ENCODE measurements at places on chromosomes 6 and 20.

- DNase-seq = no peak
Measured at GRCh38 chr20:41182296-41183212, 45.2 kb downstream of the PLCG1 start.

- DNase-seq = no peak
Measured at GRCh38 chr20:15256676-15257568, 919.5 kb upstream of the FLRT3 start.

GRCh38 chr20:17878069-17878911 lies 90.3 kb downstream of the SNX5 start:
- no peak for DNase-seq

GRCh38 chr20:33262658-33263065 lies 20.4 kb upstream of the BPIFB1 start:
- DNase-seq = peak; percentile 47

- no peak for DNase-seq
Measured at GRCh38 chr6:49955847-49956246, 8.1 kb downstream of the DEFB114 start.

GRCh38 chr6:158815379-158815724 lies 3.8 kb downstream of the EZR start:
- no peak for DNase-seq

GRCh38 chr6:64895945-64896344 lies 811.1 kb downstream of the EYS start:
- DNase-seq = no peak

DNA sequence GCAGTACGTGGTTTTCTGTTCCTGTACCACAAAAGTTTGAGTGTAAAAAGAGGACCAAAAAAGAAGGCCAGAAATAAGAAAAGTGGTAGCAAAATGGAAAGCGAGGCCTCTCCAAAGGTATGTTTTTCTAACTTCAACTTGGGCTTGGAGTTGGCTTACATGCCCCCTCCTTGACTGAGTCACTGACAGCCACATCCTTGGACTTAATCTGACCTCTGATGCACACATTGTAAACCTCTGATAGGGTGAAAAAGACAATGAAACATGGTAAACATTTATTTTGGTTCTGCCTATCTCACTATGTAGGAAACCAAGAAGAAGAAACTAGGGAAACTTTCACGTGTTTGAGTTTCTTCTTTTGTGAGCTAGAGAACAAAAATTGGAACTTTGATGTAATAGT lies 503.2 kb upstream of the ID4 start:
- DNase-seq = no peak

GRCh38 chr20:59580991-59581401 lies 23.3 kb upstream of the PHACTR3 start:
- DNase-seq = no peak

DNA sequence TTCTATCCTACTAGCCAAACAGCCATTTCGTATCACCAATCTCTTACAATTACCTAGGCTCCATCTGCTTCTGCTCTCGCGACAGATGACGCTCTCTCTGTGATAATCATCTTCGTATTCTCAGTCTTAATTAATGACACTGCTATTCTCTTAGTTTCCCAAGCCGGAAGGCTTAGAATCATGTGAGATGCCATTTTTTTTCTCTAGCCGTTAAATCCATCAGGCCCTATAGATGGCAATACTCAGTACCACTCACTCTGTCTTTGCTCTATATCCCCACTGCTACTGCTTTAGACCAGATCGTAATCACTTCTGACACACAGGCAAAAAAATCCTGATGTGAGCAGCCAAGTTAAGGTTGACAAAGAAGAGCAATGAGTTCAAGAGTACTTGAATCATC lies 2.1 kb upstream of the THEMIS start:
- DNase-seq = no peak

DNA sequence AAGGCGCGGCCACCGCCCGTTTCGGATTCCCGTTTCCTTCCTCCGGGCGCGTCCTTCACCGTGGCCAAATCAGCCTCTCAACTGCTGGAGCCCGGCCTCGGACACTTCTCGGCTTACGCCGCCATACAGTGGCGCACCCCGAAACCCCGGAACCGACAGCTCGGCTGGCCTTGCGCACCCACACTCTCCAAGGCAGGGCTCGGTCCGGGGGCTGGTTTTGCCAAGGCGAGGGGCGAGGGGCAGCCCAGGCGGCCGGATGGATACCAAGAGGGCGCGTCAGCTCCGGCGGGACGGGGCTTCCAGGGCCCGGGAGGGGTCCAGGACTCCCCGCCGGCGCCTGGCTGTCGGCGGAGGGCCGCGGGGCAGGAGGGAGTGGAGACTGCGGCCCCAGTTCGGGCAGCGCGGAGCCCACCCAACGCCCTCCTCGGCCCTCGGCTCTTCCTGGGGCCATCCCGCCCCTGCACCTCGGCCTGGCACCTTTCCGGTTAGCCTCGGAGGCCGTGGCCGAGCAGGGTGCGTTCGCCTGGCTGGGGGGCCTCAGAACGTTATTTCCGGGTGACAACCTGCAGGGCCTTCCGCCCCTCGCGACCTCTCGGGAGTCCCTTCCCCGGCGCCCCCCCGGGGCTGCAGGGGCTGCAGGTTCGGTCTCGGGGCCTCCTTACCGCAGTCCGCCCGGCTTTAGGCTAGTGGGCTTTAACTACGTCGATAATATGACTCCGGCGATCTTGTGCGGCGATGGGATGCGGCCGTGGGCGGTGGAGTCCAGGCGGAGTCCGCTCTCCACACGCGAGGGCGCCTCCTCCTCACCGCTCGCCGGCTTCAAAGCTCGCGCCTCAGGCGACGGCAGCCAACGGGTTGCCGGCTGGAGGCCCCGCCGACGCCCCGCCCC lies 697 bp upstream of the CEP43 start:
- DNase-seq = peak; percentile 3

DNA sequence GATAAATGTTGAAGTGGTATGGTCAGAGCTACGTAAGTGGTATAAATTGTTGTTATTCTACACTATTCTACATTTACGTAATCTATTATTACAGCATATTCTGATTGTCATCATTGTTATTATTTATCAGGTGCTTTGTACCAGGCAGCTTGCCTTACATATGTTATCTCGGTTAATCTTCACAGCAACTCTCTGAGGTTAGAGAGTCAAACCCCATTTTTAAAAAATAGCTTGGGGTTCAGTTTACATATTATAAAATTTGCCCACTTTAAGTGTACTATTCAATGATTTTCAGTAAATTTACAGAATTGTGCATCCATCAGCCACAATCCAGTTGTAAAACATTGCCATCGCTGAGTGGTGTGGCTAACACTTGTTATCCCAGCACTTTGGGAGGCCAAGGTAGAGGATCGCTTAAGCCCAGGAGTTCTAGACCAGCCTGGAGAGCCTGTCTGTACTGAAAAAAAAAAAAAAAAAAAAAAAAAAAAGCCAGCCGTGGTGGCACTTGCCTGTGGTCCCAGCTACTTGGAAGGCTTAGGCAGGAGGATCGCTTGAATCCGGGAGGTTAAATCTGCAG lies 35.5 kb downstream of the PPP1R16B start:
- no peak for DNase-seq

DNA sequence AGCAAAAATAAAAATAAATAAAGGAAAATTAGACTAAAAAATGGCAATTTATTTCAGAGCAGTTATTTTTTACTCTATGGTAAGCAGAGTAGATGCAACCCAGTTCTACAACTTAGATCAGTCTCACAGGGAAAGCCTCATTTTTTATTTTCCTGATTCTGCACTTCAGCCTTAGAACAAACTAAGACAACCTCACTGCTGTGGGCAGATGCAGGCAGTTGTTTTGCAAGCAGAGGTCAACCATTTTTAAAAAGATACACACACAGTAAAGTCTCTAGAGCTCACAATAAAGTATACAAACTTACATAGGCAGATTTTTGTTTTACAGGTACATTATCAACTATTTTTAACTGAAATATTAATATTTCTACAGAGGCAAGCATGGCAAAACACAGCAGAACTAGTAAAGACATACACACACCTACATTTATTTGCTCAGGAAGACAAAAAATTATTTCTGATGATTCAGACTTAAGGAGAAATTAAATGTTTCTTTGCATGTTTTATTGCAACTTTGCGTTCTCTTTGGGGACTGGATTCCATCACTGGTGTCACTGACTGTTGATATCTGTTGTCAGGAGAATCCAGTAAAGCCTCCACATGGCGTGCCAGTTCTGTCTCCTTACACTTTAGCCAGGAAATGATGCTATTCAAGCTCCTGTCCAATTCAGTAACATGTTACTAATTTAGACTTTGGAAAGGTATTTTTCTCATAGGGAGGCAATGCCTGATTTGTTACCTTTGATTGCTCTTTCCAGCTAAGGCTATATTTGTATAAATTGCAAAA lies 102.7 kb downstream of the TRDN start:
- no peak for DNase-seq

DNA sequence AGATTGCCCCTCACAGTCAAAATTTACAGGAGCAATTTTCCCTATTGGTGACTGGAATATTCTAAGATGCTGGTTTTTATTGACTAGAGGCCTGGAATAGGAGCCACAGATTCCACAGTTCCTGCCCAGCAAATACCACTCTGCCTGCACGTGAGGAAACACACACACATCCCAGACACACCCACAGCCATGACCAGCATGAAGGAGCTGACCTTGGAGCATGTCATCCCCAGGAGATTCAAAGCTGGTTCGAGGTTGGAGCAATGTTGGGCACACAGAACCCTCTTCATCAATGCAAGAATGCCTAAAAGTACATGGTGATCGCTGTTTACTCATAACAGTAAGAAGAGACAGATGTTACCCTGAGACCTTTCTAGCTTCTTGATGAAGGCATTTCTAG lies 244.6 kb upstream of the FOXQ1 start:
- no peak for DNase-seq

DNA sequence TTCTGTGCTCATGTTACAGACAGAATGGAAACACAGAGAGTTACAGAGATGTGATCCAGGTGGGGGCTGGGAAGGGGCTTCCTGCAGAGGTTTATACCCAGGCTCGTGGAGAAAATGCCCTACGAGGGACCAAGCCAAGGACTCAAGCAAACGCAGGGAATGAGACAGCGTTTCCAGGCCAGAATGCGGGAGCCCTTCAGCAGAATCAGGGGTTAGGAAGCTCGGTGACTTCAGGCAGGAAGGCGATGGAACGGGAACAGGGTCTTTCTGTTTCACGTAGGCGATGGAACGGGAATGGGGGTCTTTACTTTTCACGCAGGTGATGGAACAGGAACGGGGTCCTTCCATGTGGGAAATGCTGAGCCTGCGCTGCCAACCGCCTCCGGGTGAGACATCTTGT lies 82.6 kb downstream of the THBS2 start:
- no peak for DNase-seq

DNA sequence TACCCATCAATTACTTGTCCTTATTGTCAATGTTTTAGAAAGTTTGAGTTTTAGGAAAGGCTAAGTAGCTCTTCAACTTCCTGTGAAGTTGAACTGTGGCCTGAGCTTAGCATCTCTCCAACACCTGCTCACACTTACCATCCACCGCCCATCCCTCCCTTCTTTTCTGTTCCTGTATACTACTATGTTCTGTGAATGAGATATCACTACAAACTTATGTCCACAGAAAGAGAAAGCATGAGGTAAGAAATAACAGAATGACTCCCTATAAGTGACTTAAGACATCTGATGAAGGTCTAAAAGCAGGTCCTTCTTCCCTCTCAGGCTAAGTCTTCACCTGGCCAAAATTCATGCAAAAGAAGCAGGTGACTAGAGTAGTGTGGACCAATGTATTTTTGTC lies 246.3 kb upstream of the PREP start:
- DNase-seq = no peak

- no peak for DNase-seq
Measured at GRCh38 chr6:89321131-89321970, 6.3 kb upstream of the GABRR2 start.

DNA sequence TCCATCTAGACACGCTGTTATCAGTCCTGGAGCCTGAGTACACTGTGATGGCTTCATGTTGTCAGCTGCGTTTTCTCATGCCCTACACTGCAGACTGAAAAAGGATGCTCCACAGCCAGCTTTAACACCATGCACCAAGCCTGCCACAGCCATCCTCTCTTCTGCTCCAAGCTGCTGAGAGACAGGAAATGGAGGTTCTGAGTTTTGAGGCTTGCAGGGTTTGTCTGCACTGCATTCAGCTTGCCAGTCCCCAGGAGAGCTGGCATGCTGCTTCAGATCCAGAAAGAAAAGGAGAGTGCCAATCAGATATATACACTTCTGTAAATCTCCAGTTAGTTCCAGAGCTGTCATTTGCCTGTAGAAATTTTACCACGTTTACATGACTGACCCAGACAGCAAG lies 550.7 kb upstream of the FLRT3 start:
- no peak for DNase-seq

DNA sequence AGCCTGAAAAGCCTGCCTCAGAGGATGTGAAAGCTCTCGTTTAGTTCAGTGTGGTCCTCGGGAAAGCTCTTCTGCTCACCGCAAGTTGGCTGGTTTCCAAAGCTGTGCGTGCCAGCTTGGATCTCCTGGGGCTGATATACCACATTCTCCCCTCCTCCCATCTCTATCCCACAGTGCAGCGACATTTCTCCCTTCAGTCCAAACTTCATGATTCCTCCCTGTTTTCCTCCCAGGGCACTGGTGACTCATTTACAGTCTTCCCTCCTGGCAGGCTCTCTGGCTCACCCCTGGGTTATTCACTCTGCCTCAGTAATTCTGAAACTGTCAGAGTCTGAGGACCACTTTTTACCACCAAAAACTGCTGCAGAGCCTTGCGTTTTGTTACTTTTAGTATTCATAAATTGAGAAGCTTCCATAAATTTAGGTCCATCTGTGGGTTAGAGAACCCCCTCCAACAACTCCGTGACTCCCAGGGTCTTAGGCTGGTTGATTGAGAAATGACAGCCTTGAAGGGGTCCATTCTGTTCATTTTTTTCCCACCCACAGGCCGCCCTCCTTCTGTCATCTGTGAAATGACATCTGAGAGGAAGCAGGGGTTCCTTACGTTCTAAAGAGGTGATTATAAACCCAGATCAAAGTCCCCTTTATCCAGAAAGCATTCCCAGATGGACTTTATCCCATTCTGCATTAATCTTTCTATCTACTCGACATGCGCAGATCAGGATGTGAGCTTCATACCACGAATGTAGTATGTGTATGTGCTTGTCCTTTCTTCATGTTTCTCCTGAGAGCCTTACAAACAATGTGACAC lies 6.1 kb downstream of the TRIM10 start:
- DNase-seq = no peak

- DNase-seq = peak; percentile 32
Measured at GRCh38 chr20:58012731-58013510, 215.5 kb downstream of the ANKRD60 start.

DNA sequence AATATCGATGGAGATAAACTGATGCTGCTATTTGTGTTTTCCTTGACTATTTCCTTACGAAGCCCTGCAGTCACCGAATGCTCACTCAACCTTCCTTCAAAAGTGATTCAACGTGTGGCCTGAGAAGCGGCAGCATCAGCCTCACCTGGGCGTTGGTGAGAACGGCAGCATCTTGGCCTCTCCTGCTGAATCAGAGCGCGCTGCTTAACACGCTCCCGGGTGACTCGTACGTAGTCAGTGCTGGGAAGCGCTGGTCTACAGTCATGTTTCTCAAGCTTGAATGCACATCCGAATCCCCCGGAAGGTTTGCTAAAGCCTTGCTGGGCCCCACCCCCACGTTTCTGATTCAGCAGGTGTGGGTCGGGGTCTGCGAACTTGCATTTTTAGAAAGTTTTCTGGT lies 214.1 kb upstream of the RREB1 start:
- DNase-seq = no peak
